ENCODE measurements at places on chromosomes 3 and 15.

GRCh38 chr3:186940967-186941366 lies 10.6 kb downstream of the ST6GAL1 start:
- no peak for DNase-seq

DNA sequence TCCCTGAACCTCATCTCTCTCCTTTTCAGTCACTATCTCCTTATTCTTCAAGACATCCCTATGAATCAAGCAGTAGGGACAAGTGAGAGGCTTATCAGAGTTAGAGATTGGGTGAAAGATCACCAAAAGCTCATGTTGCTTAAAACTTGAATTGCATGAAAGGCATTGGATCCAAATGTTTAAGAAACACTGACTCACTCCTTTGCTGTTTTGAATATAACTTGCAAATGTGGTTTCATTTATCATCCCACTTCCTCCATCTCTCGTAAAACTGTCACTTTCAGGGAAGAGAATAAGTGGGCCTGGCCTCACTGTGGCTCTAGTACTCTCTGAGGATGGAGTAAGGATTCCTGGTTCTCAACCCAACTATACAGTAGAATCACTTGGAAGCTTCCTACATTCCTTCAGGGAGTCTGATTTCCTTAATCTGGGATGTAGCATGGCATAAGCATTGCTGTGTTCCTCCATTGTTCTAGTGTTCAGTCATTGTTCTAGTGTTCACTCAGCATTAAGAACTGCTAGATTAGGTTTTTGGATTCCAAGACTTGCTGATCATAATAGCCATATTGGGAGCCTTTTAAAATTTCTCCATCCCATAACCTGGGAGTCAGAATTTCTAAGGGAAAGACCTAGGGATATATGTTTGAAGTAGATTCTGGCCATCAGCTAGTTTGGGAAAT lies 171.8 kb downstream of the TMEM108 start:
- no peak for DNase-seq

- DNase-seq = no peak
Observed at GRCh38 chr3:120497818-120498217, 47.0 kb upstream of the FSTL1 start.

GRCh38 chr3:131762981-131763564 lies 260.3 kb upstream of the MRPL3 start:
- no peak for DNase-seq

- no peak for DNase-seq
Observed at GRCh38 chr3:42608581-42608980, 8.1 kb downstream of the NKTR start.

DNA sequence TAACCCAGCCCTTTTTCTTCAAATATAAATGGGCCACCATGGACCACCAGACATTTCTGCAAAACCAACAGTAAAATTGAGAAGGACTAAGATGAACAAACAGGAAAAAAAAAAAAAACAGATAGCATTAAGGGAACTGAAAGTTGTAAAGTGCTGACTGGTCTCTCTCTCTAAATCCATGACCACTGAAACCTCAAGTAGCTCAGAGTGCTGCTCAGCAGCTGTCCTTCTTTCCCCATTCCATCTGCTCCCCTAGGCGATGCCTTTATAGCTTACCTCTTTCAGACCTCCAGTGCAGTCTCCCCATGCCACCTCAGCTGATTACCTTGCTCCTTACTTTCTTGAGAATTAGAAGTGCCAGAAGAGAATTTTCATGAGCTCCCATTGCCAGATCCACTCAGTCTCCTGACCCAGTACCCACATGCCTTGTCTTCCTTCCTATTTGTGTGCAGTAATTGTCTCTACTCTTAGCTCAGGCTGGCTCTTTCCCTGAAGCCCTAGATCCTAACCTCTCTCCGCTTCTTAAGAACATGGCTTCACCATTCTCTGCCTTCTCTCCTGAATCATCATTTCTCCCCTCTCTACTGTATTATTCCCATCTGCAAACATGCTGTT lies 23.9 kb upstream of the XIRP1 start:
- no peak for DNase-seq

DNA sequence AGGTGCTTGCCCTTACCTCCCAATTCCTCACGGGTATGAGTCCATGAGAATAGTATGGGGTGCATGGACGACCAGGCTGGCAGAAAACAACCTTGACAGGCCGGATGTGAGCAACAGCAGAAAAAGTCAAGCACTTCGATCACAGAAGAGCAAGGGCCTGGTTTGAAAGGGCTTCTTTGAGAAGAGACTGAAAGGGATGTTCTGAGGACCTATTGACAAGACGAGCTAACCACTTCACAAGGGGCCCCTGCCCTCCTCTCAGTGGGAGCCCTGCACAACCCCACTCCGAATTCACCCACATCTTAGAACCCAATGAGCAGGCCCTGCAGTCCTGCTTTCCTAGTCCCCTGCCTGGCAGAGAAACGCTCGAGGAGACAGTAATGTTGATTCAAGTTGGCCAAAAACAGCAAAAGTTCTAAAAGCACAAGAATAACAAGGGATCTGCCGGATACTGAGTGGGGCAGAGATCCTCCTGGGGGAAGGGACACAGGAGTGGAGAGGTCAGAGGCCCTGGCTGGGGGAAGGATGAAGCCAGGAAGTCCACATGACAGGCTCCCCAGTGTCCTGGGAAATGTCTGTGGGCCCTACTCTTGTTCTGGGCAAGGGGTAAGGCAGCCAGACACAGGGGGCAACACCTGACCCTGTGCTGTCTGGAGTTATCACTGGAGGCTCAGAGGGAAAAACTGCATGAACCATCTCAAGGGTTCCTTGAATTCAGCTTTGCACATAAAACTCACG lies 14.8 kb upstream of the CX3CR1 start:
- no peak for DNase-seq

DNA sequence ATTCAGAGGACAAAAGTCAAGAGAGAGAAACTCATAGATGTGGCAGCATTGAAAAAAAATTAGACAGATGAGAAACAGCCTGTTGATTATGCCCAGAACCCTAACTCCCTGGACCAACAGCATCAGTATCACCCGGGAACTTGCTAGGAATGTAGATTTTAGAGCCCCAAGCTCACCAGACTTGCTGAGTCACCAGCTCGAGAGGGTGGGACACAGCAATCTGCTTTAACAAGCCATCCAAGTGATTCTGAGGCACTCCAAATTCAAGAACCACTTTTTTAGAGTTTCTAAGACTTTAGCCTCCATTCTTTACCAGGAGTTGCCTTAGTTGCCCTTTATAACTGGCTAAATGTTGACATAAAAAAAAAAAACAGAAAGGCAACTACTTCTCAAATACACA lies 70.9 kb downstream of the CGGBP1 start:
- DNase-seq = no peak

DNA sequence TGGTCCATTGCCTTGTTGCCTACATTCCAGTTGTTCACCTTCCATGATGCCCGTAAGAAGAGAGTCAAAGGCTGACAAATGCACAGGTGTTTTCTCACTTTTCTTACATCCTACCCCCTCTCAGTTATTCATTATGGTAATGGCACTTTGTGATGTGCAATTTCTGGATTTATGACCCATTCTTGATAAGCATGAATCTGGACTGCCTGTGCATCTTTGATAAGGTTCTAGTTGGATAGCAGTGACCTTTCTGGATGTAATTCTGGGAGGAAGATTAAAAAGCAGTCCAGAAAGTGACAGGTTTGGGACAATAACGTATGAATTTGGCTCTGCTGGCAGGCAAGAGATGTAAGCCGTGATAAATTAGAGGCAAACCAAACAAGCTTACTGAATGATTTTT lies 101.5 kb downstream of the ROBO2 start:
- no peak for DNase-seq

- DNase-seq = no peak
Observed at GRCh38 chr3:83649692-83650091, 1309.1 kb upstream of the CADM2 start.

DNA sequence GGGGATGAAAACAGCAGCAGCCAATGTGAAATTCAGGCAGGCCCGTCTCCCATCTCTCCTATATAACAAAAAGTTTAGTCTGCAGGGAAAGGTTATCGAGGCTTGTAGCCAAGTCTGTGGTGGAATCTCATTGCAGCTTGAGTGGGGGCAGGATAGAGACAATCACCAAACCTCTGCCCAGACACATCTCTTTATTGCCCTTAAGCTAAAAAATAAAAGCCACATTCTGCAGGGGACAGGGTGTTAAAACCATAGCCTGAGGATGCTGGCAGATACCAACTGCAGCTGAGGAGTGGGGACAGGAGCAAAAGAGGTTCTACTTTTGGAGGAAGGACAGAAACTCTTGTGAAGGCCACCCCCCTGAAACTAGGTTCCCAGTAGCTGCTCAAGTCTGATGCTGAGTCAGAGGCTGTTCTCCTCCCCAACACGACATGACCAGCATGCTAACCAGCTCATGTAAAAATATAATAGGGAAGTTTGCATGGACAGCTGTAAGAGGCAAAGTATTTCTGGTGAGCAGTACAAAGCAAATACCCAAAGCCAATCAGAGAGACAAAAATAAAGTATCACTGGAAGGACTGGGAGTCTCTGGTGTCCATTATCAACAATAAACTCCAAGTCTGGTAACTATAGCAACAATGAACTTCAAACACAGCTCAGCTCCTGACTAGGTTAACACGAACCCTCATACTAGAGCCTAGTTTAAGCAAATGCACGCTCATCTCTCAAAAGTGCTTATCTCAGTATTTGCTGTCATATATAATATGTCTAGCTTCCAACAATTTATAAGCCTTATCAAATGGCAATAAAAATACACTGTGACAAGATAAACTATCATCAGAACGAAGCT lies 362.2 kb upstream of the SLCO3A1 start:
- DNase-seq = no peak

GRCh38 chr15:90744759-90745402 lies 27.7 kb downstream of the BLM start:
- no peak for DNase-seq

DNA sequence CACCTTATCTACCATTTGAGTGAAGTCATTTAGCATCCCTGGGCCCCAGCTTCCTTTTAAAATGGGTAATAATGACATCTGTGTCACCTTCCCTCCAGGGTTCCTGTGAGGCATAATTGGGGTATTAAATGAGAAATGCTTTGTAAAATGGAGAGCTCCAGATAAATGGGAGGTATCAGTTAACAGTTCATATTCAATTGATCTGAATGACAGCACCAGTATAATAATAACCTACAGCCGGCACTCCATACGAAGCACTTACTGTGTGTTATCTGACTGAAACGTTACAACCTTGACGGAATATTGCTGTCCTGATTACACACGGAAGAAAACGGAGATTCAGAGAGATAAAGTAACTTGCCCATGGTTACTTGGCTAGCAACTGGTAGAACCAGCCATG lies 53.6 kb downstream of the BHLHE40 start:
- DNase-seq = no peak

GRCh38 chr3:45135959-45136358 lies 10.2 kb downstream of the CDCP1 start:
- DNase-seq = no peak

- DNase-seq = no peak
Observed at GRCh38 chr3:81602781-81603180, 158.7 kb downstream of the GBE1 start.

DNA sequence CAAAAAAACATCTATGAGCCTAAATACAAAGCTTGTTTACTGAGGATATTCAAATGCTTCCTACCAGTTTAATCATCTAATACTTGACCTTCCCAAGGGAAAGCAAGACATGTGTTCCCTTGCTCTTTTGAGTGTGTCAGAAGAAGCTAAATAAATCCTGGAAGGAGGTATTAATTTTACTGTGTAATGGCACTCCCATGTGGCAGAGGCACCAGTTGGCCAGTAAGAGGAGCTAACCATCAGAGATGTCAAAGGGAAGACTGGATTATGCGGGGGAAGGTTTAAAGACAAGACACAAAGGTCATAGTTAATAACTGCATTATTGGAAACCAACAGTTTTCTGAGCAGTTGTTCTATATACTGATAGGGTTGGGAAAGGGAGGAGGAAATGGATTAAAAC lies 125.1 kb downstream of the SUCLG2 start:
- no peak for DNase-seq

DNA sequence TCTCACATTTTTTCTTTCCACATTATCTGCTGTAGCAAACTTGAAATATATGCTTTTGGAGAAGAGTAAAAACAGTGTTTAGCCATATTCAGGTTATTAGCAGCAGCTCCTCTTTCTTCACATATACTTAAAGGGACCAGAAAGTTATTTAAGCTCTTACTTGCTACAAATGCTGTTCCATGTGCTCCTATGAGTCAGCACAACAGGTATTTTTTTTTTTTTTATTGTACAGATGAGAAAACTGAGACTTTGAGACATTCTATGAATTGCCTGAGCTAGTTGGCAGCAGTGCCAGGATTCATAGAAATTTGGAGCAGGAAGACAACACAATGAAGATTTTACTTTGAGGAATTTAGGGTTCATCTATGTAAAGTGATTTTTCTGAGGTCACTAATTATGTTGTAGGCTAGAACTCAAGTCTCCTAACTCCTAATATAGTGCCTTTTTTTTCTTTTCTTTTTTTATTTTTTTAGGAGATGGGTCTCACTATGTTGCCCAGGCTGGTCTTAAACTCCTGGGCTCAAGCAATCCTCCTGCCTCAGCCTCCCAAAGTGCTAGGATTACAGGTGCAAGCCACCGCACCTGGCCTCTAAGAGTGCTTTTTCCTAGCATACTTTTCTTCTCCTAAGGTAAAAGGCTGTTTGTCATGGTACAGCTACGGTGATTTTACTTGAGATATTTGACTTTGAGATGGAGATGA lies 23.6 kb downstream of the SETD5 start:
- DNase-seq = no peak

DNA sequence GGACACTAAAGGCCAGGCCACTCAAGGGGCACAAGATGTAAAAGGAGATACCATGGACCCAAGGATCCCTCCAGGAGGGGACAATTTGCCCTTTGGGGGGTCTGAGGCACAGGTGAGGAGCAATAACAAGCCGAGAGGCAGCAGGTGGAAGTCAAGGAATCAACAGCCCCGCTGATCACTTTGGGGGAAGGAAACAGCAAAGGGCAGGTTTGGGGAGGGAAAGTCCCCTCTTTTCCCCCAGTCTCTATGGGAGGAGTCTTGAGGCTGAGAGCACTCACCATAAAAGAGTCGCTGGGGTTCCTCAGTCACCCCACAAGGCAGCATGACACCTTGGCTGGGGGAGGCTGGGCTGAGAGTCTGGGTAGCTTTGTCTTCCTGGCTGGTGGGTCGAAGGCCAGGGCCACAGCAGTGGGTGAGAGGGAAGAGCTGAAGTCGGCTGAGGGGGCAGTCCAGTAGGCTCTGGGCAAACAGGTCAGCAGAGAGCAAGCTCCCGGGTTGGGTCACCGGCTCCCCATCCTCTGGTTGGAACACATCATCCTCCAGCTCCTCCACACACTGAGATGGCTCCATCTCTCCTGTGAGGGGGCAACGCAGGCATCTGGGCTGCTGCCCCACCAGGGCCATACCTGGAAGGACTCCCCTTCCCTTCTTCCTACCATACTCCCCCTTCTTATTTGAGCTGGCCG lies 3.0 kb downstream of the BMF start:
- no peak for DNase-seq

- no peak for DNase-seq
Observed at GRCh38 chr3:8305371-8305770, 196.3 kb upstream of the LMCD1 start.

DNA sequence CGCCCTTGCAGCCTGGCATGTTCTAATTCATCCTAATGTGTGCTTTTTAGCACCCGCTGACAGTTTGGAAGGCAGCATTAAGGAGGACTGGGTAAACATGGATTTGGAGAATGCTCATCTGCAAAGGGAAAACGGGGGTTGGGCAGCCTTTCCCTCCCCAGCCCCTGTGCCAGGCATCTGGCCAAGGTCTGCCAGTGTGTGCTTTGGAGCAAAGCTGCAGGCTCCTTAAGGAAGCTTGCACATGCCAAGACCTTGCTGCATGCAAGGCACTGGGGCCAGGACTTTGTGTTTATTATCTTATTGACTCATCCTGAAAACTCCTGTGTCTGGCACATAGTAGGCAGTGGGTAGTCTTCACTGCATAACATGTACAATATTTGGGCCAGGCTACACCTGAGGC lies 20.1 kb downstream of the FAM3D start:
- no peak for DNase-seq

GRCh38 chr3:194189243-194189791 lies 53.4 kb downstream of the HES1 start:
- no peak for DNase-seq
